ENCODE measurements at places on chromosomes 5 and 9.

GRCh38 chr9:129583308-129584038 lies 37.4 kb downstream of the C9orf50 start:
- DNase-seq: no peak

GRCh38 chr5:31733371-31733770 lies 94.4 kb downstream of the PDZD2 start:
- no peak for DNase-seq

- DNase-seq: no peak
Observed at GRCh38 chr9:121171236-121171635, 30.4 kb downstream of the RAB14 start.

- no peak for DNase-seq
Observed at GRCh38 chr9:14750821-14751220, 28.3 kb upstream of the CER1 start.

- DNase-seq: no peak
Observed at GRCh38 chr5:76230711-76231285, 147.6 kb downstream of the SV2C start.
